ENCODE measurements at places on chromosomes 1 and 21.

DNA sequence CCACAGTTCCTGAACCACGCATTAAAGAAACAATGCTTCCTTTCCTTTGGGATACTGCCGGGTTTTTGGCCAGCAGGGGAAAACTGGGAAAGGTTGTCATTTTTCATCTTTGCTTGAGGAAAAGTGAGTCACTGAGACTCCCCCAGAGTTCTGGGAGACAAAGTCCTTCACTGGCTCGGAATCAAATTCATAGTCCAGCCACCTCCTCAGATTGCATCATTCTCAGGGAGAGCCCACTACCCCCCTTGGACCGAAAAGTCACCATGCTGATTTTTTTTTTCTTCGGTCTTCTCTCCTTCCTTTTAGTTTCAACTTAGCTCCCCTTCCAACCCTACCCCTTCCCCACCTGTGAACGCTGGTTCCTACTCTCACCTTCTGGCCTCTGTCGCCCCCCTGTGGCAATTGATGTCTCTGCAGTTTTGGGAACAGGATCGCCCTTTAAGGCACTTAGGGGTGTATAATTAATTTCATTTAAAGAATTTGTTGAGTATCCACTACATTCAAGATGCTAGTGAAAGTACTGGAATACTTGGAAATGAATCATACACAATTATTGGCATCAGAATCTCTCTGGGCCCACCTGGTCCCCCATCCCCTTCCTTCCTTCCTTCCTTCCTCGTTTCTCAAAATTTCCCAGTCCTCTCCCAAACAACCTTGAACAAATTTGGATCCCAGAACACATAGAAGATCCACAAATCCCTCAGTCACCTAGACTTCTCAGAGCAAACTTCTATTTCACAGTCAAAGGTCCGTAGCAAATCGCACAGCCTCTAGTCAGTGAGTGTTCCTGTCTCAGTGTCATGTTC is 6.9 kb downstream of the ACKR1 start:
- peak; percentile 42 for DNase-seq

DNA sequence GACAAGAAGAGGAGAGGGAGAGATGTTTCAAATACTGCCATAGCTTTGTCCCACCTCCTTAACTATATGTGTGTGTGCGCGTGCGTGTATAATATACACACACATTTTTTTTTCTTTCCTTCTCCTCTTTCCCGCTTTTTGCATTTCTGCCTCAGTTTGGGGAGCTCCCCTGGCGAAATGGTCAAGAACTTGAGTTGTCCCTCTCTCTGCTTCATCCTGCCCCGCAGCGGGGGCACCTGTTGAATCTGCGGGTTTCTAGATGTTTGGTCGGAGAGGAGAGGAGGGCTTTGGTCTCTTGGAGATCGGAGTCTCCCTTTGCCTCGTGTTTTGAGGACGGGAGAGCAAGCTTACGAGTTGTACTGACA is 504 bp downstream of the SCCPDH start:
- DNase-seq: no peak

- DNase-seq: no peak
Observed at GRCh38 chr1:116462722-116463121, 89.7 kb downstream of the ATP1A1 start.

DNA sequence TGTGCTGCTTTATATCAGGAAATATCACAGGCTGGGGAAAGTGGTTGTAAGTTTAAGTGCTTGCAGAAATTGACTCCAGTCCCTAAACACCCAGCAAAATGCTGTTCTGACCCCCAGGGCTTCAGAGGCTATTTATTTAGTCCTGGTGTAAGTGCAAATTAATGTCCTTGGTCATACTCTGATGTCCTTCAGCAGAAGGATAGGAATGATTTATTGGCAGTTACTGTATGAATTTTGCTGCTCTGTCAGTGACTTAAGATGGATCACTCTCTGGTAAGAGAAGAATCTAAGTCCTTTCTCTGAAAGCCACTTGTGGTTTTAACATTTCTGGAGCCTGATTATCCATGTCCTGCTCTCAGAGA is 21.9 kb downstream of the FAM20B start:
- no peak for DNase-seq

GRCh38 chr1:20400341-20401177 is 85.5 kb downstream of the CAMK2N1 start:
- DNase-seq: no peak

DNA sequence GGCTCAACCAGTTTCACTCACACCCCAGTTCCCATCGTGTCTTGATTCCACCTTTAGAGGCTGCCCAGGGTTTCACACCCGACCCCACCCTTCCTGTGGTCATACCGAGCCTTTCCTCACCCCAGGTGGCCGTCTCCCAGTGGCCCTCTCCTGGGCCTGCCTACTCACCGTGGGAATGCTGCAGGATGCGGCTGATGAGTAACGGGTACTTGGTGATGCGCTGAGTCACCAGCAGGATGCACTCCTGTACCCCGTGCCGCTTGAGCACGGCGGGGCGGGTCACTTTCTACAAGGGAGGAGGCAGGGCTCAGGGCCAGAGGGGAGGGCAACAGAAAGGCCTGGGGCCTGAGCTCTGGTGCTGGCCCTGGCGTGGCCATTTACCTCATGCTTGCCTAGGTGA is 16.4 kb downstream of the ARHGEF2 start:
- DNase-seq: peak; percentile 61

GRCh38 chr21:14520535-14520934 is 25.6 kb downstream of the SAMSN1 start:
- DNase-seq: no peak

GRCh38 chr1:241631674-241632073 is 8.5 kb downstream of the CHML start:
- DNase-seq: no peak

DNA sequence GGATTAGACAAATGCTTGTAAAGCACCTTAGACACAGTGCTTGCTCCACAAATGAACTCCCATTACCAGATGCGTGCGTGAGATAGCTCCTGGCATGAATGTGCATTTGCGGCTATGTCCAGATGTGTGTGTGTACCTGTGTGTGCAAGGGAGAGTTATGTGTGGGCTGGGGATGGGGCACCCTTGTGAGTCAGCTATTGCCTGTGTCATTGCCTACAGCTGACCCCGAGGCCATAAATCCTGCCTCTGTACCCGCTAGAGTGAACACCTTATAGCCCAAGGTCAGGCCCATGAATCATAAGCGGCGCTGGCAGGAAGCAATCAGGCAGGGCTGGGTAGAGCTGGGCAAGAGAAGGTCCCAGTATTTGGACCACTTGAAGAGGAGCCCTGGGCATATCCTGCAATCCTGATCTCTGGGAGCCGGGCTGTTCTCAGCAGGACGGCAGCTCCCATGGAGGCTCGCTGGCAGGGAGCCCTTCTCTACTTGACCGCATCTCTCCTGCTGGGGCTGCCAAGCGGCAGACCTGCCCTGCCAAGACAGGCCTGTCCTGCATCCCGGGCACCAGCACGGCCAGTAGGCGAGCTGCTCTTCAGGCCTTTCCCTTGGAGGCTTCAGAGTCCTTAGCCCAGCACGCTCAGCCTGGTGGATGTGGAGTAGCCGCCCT is 86.4 kb downstream of the TMEM53 start:
- no peak for DNase-seq

- DNase-seq: no peak
Observed at GRCh38 chr1:222769971-222770620, 33.1 kb downstream of the FAM177B start.

DNA sequence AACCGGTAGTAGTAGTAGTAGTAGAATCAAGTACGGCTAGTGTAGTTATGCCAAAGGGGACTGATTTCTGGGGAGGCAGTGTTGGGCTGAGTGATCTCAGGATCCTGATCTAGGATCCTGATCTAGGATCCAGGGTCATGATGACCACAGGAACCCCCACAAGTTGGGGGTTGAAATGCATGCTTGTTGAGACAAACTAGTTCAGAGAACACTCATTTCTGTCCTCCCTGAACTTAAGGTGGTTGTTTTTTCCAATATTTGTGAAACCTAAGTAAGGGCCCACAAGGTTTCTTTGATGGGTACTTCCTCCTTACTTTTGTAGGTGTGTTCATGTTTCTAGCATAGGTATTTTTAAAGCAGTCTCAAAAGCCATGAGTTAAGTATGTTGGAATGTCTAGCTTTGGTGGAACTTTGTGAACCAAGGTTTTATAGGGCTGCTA is 33.9 kb upstream of the PDC start:
- no peak for DNase-seq

DNA sequence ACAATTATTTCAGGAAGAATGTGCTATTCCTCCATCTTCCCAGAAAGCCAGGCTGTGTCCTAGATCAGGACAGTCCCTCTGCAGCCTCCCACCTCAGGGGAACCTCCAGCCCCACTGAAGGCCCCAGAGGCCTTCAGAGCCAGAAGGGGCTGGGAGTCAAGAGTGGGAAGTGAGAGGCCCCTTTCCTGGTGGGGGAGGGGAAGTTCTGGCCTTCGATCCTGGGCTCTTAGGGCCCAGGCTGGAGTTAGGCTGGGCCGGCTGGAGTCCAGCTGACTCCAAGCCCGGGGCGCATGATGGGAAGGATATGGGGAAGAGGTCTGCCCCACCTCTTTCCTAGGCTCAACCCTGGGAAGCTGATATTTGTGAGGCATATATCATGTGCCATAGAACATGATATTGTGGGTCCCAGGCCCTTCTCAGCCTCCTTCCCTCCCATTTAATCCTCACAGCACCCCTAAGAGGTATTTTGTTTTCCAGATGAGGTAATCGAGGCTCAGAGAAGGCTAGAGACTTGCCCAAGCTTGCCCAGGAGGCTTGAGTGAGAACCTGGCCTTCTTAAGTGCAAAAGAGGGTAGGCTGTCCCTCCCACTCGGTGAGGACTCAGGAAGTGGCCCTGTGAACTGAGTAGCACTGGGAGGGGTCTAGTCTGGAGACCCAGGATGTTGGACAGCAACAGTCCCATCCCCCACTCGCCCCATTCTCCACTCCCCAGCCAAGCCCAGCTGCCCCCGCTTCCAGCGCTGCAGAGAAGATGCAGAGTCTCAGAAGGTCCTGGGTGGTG is 18.6 kb upstream of the HSPG2 start:
- DNase-seq: no peak

DNA sequence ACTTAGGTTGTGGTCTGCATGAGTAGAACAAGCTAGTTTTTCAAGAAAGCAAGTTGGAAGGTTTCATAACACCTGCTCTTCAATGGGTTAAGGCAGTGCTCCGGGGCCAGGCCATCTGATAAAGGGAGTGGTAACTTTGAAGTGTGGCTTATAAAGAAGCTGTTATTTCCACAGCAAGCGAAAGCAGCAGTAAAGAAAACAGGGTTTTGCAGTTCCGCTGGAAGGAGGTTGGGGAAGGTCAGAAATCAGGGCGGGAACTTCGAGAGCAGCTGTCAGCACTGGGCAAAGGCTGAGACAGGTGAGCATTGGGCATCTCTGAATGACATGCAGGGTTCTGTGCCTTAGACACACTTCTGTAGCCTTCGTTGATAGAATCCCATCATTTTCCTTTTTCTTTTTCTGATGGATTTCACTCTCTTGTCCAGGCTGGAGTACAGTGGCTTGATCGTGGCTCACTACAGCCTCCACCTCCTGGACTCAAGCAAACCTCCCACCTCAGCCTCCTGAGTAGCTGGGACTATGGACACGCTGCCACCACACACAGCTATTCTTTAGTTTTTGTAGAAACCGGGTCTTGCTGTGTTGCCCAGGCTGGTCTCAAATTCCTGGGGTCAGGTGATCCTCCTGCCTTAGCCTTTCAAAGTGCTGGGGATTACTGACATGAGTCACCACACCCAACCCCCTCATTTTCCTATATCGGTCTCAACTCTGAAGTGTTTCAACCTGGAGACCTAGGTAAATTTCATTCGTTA is 20.5 kb downstream of the TMEM51 start:
- DNase-seq: no peak
